ENCODE measurements at places on chromosomes 2 and 18.

GRCh38 chr18:3869848-3870247 is 419.9 kb downstream of the TGIF1 start:
- DNase-seq: no peak

GRCh38 chr2:130728549-130729316 is at the start of gene GPR148:
Gene GPR148 (plus strand): TSS chr2:130729070. CDS start chr2:130729152, 82 bp downstream.
- DNase-seq: no peak

DNA sequence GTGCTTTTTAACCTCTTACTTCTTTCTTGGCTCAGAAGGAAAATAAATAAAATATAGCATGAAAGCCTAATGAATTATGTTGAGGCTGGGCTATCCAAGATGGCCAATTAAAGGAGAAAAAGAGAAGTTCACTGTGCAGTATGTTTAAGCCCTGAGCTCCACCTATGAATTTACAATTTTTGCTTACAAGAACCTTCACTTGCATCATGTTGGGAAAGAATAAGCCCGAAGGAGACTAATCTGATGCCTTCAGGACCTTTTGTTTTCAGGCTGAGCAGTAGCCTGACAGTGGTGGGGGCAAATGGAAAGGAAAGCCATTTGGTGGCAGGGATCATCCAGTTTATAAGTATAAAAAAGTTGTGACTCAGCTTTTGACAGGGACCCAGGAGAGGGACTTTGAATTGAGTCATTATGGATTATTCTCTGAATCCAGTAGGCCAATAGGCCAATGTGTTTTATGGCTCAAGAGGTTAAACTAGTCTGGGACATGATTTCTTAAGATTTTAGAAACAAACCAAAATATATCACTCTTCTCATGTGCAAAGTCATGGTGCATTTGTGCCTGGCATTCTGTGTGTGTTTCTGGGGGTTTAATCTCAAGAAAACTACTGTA is 56.9 kb downstream of the E2F6 start:
- DNase-seq: no peak

GRCh38 chr18:67292814-67293213 is 223.7 kb downstream of the DSEL start:
- no peak for DNase-seq

DNA sequence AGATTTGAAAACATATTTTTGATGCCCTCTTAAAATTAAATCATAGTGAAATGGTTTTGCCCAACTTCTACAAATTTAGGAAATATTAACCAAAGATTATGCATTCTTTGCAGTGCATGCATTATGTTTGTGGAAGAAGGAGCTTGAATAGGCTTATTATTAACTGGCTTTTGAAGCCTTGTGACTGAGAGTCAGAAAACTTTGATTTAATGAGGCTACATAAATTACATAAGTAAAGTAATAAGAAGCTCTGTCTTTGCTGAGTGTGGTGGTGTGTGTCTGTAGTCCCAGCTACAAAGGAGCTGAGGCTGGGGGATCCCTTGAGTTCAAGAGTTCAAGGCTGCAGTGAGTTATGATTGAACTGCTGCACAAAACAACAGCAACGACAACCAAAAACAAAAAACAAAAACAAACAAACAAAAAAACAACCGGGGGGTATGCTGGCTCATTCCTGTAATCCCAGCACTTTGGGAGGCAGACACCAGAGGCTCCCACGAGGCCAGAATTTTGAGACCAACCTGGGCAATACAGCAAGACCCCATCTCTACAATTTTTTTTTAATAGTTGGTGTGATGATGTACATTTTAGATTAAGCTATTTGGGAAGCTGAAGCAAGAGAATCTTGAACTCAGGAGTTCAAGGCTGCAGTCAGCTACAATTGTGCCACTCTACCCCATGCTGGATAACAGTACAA is 57.0 kb upstream of the LRRTM4 start:
- no peak for DNase-seq
